ENCODE measurements at places on chromosomes 16 and 17.

- DNase-seq: no peak
Observed at GRCh38 chr16:15539197-15539596, 103.8 kb downstream of the MARF1 start.

DNA sequence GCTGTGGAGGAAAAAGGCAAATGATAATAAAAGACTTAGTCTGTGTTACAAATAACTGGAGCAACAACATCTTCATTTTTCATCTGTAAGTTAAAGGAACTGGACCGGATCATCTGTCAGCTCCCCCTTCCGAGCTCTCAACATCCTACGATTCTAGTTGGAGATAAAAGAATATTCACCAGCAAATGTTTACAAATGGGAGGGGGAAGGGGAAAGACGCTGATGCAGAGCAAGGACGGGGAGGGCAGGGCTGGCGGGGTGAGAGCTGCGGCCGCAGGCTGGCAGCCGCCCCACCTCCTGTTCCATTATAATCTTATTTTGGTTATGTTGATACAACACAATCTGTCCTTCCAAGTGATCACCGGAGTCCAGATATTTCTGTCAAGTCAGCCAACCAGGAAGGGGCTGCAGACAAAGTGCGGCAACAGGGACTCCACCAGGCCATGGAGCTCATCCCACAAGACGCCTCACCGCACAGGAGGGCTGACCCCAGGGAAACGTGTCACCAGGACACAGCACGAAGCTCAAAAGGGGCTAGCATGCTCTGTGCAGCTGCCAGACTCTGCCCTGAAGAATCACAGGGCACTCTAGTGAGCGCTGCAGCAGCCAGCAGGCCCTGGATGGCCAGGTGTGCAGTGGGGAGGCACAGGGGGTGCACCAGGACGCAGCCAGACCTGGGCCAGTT is 19.7 kb downstream of the FBXO31 start:
- no peak for DNase-seq

- no peak for DNase-seq
Observed at GRCh38 chr17:44191941-44192496, 5.2 kb downstream of the TMUB2 start.

DNA sequence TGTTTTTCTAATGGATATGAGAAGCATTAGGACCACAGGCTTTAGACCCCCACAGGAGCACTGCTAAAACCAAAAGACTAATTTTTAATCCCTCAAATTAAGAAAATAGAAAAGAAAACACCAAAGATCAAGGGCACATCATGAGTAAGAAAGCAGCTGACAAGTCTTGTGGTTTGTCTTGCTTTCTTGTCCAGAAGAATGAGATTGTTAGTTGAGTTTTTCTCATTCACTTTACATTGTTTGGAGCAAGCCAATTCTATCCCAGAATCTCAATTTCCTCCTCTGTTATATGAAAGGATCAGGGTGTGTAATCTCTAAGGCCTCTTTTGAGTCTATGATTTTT is 899.0 kb downstream of the KCNJ2 start:
- peak; percentile 34 for DNase-seq
